Hematopoietic multipotent progenitor cell treated with erythropoietin and hydrocortisone succinate and interleukin-3 and kit ligand, for 4 days (in vitro differentiated cells): ENCODE measurements at places on chromosomes 1 and 21.
A peak's percentile ranks its signal among the peaks of the same experiment; 100 is the strongest.

DNA sequence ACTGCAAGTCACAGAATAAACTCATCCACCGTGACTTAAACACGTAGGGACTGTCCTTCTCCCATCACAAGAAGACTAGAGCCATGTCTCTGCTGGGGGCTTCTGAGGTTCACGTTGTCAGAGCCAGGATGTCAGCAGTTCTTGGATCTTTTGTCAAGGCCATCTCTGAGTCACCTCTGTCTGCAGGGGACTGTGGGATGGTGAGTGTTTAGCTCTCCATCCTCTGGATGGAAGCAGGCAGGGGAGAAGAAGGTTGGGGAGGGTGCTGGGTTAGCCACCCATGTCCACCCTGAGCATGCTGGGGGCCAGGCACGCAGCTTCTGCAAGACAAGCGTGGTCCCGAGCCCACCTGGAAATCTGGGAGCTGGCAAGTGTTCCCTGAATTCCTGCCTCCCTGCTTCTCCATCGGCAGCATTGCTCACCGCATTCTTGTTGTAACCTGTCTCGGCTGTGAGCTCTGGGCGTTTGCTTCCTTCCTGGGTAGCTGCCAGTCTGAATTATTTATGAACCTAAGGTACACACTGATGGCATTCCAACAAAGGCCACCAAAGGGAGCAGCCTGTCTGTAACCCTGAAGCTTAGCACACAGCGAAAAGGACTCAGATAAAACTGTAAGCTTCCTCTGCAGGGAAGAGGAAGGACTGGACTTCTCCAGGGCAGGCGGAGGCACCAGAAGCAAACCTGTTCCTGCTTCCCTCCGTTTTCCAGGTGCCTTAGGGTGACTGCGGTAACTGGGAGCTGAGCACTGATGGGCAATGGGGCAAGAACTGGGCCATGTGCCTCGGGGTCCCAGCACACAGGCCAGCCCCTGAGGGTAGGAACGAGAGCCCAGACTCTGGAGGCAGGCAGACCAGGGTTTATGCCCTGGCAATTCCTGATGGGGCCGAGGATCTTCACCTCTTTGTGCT lies 88.6 kb downstream of the RIPK4 start:
- no peak for DNase-seq

GRCh38 chr1:7070389-7071029 lies 285.3 kb downstream of the CAMTA1 start:
- DNase-seq: peak; percentile 79

DNA sequence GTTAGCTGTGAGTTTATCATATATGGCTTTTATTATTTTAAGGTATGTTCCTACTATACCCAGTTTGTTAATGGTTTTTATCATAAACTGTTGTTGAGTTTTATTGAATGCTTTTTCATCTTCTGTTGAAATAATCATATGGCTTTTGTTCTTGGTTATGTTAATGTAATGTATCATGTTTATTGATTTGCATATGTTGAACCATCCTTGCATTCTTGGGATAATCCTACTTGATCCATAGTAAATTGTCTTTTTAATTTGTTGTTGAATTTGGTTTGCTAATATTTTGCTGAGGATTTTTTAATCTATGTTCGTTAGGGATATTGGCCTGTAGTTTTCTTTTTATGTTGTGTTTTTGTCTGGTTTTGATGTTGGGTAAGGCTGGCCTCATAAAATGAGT lies 185.6 kb downstream of the PAPPA2 start:
- DNase-seq: no peak

DNA sequence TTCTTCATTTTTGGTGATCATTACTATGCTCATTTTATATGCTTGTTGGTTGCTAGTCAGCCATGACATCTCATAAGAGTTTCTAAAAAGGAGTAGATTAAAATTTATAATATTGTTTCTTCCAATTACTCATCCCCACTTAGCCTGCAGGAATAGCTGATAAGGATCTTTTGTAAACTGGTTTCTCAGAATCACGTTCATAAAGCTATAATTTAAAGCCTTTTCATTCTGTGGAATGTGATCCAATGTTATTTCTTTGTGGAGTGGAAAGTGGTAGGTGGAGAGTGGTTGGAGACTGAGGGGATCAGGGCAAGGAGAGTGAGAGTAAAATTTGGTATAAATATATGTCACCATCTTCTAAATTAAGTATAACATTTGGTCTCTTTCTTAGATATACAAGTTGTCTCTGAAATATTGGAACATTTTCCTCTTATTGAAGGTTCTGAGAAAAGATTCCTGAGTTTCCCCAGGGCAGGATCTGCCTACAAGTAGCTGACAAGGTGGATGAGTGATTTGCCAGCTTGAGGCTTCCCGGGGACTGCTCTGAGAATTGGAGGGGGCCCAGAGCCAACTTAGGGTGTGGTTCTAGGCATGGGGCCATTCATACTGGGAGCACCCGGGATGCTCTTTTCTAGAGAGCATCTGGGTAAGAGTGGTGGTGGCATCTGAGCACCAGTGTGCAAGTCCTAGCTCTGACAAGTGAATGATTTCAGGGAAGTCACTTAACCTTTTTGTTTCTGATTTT lies 116.4 kb downstream of the TBX19 start:
- no peak for DNase-seq

- peak; percentile 88 for DNase-seq
Observed at GRCh38 chr1:199691540-199691939, 336.0 kb upstream of the NR5A2 start.

GRCh38 chr1:6386371-6386949 lies 7.1 kb downstream of the ACOT7 start:
- DNase-seq: no peak

DNA sequence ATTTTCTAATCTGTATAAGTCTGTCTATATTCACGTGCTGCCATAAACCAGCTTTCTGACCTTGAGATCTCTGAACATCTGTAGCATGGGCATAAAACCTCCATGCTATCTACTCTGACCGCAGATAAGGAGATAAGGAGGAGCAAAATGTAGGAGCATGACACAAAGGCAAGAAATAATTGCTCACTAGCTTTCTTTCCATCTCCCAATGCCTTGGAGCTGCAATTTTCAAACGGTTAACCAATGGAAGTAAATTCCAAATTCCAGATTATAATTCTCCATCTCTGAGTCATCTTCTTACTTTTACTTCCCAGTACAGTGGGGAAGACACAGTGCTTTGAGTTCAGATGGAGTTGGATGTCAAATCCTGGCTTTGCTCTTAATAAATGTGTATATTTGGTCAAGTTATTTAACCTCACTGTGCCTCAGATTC lies 41.6 kb downstream of the CD58 start:
- DNase-seq: no peak

DNA sequence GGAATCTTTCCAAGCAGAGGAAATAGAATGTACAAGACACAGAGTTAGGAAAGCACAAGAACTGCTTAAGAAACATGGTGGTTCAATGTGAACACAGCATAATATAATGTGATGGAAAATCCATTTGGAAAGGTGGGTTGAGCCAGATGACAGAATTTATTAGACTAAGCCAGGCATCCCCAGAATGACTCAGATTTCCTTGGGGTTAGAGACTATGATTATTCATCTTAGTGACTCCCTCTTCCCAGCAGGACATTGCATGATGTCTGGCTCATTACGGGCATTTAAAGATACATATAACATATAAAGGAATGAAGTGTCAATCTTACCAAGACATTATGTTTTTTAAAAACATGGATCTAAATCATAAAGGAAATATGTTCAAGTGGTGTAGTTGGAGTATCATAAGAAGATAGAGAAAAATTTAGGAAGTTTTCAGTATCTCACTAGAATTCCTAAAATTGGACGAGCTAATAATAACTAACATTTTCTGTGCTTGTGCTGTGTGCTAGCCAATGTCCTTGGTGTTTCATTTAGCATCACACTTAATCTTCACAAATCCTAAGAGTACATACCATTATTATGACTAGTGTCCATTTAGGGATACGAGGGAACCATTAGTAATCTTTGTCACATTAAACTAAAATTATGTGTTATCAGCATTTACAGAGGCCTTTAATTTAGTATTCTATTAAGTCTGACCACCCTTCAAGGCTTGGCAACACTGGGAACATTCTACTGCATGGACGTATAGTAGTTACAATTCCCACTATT lies 41.0 kb upstream of the ST6GALNAC5 start:
- DNase-seq: no peak

DNA sequence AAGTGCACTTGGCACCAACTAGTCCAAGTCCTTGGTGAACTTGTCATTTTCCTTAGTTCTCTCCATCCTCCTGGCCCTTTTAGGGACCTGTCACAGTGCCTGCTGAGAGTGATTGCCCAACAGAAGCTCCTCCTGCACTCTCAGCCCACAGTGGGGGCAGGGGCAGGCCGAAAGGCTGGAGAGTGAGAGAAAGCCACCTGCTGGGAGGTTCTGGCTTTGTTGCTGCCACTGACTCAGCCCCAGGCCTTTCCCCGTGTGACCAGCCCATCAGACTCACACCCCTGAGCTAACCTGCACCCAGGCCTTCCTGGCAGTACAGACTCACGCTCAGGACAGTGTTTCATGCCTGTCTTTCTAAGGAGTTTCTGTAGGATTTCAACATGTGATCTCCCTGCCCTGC lies 17.1 kb upstream of the PROK1 start:
- peak; percentile 80 for DNase-seq

DNA sequence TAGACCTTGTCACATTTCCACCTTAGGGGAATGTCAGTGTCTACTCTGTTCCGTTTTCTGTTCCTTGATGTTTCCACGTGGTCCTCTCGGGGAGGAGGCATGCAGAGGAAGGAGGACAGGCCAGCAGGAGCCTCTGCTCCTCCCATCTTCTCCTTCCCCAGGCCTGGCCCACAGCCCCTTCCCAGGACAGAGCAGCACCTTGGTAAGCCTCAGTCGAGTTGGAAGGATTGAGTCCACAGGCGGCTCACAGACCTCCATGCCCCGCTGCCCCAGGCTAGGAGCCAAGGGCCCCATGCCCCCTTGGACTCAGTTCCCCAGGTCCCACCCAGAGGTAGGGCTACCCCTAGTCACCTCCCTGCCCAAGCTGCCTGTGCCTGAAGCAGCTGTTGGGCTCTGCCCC lies 36.5 kb downstream of the IGSF21 start:
- DNase-seq: no peak

DNA sequence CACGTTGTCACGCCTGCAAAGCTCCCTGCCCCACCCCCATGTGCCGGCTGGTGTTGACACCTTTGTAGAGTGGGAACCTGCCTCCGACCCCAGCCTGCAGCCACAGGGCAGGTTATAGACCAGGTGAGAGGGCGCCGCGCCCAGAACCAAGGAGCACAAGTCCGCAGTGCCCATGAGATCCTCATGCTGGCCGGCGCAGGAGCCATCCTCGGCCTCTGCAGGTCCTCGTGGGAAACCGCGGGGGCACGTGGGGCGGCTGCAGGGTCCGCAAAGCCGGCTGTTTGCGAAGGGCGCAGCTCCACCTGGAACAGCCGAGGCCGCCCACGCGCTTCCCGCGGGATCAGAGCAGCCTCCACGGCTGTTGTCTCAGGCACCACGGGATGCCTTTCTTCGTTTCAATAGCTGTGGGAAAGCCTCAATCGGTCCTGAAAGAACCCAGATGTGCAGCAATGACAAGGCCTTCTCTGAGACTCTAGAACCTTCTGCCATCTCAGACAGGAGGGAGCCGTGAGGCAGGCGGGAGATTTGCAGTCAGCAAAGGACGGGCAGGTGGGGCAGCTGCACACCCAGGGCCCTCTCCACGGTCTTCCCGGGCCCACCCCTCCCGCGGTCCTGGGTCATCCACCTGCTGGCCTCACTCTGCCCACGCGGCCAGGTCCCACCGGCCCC lies 29.9 kb downstream of the POFUT2 start:
- DNase-seq: no peak

DNA sequence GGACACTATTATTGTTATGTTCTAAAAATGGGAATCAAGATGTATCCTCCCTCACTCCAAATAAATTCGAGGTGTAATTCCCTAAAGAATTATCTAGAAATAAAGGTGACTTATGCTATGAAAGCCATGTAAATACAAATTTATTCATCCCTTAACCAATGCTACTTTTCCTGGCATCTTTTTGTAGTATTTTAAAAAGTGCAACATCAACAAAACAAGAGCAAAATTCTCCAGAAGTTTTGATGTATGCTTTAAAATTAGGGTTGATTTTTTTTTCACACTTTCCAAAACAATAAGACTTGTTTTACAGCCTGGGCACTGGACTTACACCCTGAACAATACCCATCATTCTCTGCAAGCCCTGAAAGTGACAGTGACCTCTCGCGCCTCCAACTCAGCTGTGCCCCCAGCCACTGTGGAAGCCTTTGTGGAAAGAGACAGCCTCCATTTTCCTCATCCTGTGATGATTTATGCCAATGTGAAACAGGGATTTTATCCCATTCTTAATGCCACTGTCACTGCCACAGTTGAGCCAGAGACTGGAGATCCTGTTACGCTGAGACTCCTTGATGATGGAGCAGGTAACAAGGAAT lies 21.4 kb upstream of the CLCA1 start:
- DNase-seq: no peak

DNA sequence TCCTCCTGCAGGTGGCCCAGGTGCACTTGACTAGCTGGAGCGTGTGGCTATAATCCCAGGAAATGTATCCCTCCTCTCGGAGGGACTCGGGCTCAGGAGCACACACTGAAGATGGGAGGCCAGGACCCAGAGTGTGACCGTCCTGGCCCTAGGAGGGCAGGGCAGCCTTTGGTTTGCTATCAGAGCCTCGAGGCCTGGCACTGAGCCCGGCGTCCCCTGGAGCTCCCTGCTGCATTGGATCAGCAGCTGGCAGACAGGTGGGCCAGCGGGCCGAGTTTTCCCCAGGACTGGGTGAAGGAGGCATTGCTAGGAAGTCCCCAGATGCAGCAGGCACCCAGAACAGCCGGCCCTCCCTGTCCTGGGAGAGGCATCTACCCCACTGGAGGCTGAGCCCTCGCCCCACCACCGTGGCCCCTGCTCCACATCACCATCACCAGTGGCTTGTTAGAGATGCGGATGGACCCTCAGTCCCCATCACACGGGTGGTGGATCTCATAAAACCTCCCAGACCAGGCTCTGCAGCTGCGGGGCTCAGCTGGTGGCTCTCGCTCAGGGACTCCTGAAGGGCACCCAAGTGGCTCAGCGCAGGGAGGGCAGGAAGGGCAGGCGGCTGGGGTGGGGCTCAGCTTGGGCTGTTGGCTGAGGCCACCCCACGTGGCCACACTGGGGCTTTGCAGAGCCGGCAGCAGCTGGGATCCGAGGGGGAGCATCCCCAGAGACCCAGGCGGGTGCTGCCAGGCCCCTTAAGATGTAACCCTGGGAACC lies 32.7 kb upstream of the POFUT2 start:
- no peak for DNase-seq

DNA sequence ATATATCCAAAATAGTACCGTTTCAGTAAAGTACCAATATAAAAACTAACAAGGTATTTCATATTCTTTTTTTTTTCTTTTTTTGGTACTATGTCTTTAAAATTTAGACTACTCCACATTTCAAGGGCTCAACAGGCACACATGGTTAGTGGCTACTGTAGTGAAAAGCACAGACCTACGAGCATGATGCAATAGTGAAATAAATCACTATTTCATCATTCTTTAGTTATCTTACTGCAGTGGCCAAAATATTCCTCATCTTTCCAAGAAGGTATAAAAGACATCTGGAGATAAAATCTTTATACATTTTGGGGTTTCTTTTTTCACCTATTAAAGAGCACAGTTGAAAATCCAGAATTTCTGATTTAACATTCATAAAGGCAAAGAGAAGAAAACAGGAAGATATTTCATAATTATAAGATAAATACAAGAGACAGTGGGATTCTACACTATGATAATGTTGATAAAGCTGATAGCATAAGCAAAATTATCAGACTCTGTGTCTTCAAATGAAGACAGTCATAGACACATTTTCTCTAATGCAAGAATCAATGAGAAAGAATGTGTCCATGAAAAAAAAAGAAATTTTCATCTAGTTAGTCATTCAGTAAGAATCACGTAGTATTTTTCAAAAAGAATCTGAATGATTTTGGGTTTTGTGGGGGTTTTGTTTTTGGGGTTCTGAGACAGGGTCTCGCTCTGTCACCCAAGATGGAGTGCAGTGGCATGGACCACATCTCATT lies 41.9 kb downstream of the CEP170 start:
- peak; percentile 49 for DNase-seq

- no peak for DNase-seq
Observed at GRCh38 chr21:43937891-43938309, 72.9 kb downstream of the AGPAT3 start.
